ENCODE measurements at places on chromosomes 12 and 14.

GRCh38 chr14:41957459-41957858 lies 350.8 kb downstream of the LRFN5 start:
- no peak for DNase-seq

GRCh38 chr14:103867523-103867953 lies 20.2 kb upstream of the PPP1R13B start:
- DNase-seq, result no peak

DNA sequence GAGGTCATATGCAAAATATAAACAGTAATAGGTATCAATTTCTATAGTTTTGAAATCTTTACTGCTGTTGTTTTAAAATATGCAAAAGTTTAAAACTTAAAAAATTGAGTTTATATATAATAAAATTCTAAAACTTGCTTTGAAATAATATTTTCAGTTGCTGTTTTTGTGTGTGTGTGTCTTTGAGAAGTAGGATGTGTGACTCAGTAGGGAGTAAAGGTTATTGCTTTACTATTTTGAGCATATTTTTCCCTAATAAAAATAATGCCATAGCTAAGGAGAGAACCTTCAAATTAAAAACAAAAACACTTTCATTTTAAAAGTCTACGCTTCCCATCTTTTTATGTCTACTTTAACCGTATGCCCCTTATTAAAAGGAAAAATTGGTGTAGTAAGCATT lies 238.1 kb downstream of the FBXL14 start:
- DNase-seq, result no peak

GRCh38 chr12:113997365-113997764 lies 31.2 kb upstream of the RBM19 start:
- DNase-seq, result no peak

GRCh38 chr14:89890589-89890988 lies 63.9 kb downstream of the EFCAB11 start:
- DNase-seq, result no peak

DNA sequence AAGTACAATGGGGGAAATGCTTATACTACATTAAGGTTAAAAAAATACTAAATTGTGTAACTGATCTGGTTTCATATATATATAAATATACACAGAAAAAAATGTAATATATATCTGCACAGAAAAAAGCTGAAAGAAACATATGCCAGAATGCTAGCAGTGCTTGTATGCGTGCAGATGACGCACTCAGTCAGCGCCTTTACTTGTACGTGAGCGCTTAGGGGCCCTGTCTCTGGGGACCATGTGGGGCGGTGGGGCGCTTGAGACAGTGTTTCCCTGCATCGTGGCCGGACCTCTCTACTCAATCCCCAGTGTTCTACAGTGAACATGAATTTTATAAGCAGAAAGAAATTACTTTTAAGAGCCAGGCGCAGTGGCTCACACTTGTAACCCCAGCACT lies 7.0 kb downstream of the ANKRD9 start:
- no peak for DNase-seq

DNA sequence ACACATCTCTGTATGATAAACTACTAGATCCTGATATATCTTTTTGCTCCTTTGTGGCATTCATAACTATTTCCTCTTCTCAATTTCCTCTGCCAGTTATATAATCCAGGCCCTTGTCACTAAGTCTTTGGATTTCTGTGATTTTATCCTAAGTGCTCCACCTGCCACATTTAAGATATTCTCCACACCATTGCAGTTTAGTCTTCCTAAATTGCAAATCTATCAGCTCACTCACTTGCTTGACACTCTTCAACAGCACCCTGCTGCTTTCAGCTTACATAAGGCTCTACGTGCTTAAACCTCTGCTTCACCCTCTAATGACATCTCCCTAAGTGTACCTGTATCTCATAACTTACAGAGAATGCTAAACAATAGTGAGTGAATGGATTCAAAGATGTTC lies 1032.2 kb upstream of the SEL1L start:
- no peak for DNase-seq

DNA sequence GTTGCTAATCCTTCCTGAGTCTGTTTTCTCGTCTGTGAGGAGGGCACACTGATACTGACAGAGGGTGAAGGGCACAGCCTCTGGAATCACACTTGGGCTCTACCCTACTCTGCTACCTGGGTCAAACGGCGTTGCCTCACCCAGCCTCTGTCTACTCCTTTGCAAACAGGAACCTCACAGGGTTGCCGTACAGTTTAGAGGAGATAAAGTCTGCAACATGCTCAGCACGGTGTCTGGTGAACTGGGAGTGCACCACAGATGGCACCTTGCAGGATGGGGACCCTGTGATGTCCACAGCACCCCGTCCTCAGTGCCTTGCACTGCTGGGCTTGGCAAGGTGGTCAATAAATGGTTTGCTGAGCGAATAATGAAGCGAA lies 38.3 kb downstream of the TESC start:
- DNase-seq, result no peak

- no peak for DNase-seq
Observed at GRCh38 chr12:4274396-4275015, 944 bp downstream of the CCND2 start.

DNA sequence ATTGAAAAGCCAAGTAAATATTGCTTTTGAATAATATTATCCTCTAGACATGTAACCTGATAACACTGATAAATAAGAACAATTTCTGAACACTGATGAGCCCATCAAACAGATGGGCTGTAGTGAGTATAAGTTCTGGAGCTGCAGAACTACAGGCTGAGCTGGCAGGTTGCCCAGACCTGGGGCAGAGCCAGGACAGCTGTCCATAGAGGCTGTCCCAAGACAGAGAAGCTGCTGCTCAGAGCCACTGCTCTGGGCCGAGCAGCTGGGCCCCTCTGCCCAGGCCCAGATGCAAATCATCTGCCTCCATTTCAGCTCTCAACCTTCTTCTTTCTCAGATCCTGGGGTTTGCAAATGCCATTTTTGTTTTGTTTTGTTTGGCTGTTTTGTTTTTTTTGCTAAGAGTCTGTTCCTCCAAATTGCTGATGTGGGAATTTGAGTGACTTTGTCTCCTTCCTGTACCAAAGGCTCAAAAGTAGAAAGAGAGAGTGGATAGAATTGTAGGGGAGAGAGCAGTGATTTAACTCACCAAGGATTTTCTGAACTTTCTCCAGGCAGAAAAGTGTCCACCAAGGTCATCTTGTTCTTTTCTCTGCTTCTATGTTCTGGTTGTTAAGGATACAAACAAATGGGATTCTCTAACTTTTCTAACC lies 4.0 kb upstream of the TESPA1 start:
- DNase-seq, result no peak

GRCh38 chr12:29157486-29157946 lies 8.4 kb downstream of the FAR2 start:
- DNase-seq, result peak; percentile 58

GRCh38 chr14:104178279-104178678 lies 39.9 kb downstream of the KIF26A start:
- DNase-seq, result no peak

DNA sequence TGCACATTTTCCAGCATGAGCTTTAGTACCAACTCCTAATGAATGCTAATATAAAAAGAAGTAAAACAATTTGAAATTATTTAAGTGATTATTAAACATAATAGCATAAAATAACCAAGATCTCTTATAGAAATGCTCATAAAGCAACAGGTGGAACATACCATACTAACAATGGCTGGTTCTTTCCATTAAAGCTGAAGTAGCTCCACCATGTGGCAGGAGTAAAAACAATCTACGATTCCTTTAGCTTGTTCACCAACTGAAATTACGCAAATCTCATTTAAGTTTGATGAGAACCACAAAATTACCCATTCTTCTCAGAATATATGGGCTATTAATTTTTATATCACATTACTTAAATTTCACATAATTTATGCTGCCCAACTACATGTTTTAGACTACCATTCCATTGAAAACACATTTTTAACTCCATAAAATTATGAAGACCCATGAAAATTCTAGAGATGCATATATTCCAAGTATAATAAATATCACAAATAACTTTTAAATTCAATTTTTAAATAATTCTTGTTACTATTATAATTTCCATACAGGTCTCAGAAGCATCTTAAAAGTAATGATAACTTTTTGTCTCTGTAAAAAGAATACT lies 213.6 kb downstream of the DAD1 start:
- no peak for DNase-seq

DNA sequence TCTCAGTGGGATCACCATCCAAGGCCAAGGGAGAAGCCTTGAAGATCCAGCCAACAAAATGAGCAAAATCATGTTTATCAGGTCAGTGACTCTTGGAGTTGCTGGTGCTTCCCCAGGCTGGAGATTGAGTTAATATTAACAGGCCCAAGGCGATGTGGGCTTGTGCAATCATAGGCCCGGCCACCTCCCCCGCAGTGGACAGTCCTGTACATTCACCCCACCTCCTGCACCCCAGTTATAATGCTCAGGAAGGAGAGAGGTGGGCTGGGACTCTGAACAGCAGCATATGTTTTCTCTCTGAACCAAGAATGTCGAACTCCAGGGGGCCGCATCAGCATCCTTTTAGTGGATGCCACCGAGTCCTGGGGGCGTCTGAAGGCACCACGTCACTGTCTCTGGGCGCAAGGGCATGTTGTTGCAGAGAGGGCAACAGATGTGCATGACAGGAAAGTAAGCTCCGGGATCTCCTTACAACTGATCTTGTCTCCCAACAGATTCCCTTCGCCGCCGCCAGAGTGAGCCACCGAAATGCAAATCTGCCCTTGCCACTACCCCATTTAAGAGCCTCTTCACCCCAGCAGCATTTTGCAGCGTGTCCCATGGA lies 32.2 kb upstream of the SERPINA6 start:
- no peak for DNase-seq

- no peak for DNase-seq
Observed at GRCh38 chr12:52650520-52651081, 1.4 kb downstream of the KRT2 start.

Measured in BJ (cell line).